NB4 (cell line): ENCODE measurements at places on chromosomes 7 and 10.

DNA sequence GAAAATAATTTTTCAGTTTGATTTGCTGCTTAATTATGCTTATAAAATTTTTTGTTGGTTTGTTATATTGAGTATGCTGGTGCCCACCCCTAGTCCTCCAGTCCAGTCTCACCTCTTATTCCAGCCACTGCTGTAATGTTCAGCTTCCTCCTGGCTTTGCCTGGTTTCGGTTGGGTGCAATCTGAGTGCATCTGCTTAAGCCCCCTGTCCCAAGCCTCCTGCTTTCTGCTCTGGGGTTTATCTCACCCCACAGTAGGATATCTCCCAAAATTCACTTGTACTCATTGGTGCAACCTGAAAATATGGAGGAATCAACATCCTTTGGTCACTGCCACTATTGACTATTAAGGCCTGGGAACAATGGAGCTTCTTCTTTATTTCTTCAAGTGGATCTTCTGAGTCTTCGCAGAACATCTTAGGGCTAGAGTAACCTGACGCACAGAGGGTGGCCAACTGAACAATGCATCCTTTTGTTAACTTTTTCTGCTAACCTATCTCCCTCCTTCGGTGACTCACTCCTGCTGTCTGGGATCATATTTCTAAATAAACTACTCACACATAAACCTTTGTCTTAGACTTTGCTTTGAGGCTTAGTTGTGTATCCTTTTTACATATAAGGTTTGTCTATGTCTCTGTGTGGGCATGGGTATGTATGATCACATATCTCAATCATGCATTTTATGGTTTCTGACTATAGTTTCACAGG lies 19.1 kb upstream of the SOSTDC1 start:
- no peak for DNase-seq

DNA sequence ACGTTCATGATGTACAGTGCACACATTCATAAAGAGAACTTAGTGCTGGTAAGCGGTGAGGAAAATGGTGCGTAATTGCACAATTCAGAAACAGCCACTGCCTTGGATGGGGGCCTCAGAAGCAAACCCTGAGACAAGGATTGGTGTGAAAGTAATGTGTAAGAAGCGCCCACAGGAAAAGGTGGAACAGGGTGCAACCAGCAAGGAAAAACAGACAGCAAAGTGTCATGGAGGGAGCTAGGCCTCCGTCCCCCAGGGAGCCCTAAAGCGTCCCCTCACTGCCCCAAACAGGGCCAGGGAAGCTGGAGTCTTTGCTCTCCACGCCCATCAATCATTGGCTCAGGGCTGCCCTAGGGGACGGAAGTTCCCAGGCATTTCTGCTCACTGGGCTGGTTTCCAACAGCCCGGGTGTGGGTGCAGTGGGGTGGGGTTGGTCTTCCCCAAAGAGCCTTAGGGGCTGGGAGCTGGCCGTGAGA lies 9.6 kb upstream of the C10orf105 start:
- peak; percentile 97 for DNase-seq

DNA sequence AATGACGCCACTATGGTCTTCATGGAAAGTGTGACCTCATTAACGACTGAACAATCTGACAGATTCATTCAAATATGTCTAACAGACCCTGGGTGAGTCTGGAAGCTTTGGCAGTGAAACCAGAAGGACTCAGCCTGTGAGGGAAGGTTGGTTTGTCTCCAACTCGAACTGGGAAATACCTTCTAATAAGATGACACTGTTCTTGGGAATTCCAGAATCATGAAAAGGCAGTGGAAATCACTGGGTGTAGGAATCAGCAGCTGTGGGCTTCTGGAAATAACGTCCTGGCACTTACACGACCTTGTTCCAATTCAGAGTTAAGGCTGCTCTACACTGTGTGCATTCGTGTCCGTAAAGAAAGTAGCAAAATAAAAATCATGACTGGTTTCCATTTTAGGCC lies 75.1 kb downstream of the DGKI start:
- DNase-seq = no peak

- DNase-seq = no peak
Measured at GRCh38 chr7:668139-668931, 58.2 kb upstream of the DNAAF5 start.

DNA sequence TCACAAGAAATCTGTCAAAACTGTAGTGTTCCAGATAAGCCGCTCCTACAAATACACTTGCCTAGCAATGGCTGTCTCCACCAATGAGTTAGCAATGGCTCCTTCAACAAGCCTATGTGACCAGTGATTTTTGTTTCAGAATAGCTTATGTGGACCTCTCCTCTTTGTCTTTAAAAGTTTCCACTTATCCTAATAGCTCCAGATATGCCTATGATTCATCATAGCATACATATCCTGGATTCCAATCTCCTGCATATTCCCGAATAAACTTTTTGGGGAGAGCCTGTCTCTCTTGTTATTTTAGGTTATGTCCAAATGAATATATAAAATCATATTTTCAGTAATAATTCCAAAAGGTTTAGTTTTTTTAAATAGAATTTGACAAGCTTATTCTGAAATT lies 510.6 kb downstream of the ARL4A start:
- DNase-seq = no peak

GRCh38 chr10:2620827-2621521 lies 446.4 kb upstream of the PFKP start:
- DNase-seq = peak; percentile 1

DNA sequence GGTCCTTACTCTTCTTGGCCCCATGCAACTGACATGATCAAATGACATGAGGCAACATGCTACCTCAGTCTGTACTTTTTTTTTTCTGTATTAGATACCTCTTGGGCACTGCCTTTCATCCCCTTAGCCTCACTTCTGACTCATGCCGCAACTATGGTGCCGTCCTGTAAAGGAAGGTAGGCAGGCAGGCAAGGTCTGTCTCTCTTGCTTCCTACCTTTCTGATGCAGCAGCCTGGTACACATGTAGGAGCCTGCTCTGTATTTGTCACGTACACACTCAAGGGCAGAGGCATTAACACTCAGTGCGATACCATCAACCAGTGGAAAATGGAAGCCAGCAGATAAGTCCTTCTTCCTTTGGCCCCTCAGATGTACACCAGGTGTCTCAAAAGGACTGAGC lies 146.7 kb downstream of the ATE1 start:
- DNase-seq = no peak

- DNase-seq = no peak
Measured at GRCh38 chr10:99582255-99582770, 37.9 kb downstream of the SLC25A28 start.

- no peak for DNase-seq
Measured at GRCh38 chr7:71645836-71646235, 513.9 kb downstream of the GALNT17 start.

DNA sequence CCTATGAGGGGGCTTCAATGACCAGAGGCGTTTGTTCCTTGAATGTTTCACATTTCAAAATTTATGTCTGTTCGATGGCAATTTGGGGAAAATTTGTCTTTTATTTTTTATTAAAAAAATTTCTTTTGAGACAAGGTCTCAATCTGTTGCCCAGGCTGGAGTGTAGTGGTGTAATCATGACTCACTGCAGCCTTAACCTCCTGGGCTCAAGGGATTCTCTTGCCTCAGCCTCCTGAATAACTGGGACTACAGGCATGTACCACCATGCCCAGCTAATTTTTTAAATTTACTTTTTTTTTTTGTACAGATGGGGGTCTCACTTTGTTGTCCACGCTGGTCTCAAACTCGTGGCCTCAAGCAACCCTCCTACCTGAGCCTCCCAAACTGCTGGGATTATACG lies 39.7 kb downstream of the OTUD1 start:
- DNase-seq = peak; percentile 57

- DNase-seq = no peak
Measured at GRCh38 chr7:119046068-119046467, 821.6 kb downstream of the ANKRD7 start.

GRCh38 chr7:147013825-147014224 lies 897.2 kb downstream of the CNTNAP2 start:
- DNase-seq = no peak

GRCh38 chr10:75202321-75203045 lies 8.1 kb upstream of the VDAC2 start:
- DNase-seq = no peak

DNA sequence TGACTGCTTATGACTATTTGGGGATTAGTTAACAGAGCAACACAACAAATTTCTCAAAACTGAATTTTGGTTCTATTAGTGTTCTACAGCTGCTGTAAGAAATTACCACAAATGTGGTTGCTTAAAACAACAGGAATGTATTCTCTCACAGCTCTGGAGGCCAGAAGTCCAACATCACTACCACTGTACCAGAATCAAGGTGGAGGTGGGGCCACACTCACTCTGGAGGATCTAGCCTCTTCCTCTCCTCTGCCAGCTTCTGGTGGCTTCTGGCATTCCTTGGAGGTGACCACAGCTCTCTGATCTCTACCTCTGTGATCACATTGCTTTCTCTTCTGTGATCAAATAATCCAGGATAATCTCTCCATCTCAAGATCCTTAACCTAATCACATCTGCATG lies 194.7 kb upstream of the BMPER start:
- no peak for DNase-seq

GRCh38 chr10:118667732-118668131 lies 72.3 kb upstream of the PRLHR start:
- no peak for DNase-seq

GRCh38 chr10:35661236-35661635 lies 19.1 kb upstream of the FZD8 start:
- DNase-seq = no peak

- DNase-seq = no peak
Measured at GRCh38 chr7:108270385-108271015, 140.3 kb upstream of the LAMB4 start.

DNA sequence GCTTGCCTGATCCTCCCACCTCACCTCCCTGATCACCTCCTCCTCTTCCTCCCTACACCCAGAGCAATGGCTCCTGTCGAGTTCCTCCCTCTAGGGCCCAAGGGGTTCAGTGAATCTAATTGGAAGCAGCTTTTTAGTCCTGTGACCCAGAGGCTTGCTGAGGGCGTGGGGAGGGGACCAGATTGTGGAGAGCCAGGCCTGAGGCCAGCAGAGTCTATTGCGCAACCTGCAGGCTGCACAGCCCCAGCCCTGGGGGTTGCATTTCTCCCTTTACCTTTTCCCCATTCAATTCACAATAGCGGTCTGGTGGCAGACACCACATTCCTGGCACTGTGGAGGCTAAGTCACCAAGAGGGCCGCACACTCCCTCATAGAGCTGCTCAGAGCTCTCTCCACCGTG lies 32.5 kb downstream of the GHRHR start:
- peak; percentile 88 for DNase-seq

DNA sequence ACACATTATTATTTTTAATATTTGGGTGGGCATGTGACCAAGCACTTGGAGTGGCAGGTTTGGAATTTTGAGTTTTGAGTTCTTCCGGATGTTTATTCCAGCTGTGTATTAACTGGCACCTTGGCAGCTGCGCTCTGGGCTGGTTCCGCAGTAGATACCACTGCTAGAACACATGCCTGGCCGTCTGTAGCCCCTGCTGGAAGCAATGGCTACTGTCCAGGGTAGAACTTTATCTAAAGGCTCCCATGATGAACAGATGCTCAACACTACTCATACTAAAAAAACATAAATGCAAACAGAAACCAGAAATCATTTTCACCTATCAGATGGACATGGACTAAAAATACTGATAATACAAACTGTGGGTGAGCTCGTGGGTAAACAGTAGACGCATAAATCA lies 19.4 kb upstream of the SH3PXD2A start:
- no peak for DNase-seq

- DNase-seq = no peak
Measured at GRCh38 chr10:117071286-117072050, 66.5 kb upstream of the SHTN1 start.

GRCh38 chr10:123585477-123586445 lies 80.4 kb upstream of the GPR26 start:
- no peak for DNase-seq

DNA sequence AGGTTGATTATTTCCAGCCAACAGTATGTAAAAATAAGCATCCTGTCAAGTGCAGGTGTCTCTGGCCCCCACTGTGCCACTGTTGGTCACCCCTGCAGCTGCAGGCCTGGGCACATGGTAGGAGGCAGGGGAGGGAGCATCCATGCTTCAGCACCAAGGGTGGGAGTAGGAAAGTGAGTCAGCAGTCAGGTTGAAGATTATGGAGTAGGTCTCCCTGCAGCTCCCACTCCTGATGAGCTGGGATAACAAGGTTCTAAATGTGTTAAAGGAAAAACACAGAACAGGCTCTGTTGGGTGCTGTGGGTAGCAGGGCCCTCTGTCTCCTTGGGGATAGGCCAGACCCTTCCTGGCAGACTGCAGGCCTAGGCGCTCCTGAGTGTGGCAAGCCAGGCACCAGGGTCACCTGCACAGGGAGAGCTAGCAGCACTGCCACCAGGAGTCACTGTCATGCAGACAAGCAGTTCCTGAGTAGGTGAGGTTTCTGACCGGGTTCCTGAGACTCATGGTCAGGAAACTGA lies 59.3 kb downstream of the NUDCD3 start:
- peak; percentile 21 for DNase-seq

DNA sequence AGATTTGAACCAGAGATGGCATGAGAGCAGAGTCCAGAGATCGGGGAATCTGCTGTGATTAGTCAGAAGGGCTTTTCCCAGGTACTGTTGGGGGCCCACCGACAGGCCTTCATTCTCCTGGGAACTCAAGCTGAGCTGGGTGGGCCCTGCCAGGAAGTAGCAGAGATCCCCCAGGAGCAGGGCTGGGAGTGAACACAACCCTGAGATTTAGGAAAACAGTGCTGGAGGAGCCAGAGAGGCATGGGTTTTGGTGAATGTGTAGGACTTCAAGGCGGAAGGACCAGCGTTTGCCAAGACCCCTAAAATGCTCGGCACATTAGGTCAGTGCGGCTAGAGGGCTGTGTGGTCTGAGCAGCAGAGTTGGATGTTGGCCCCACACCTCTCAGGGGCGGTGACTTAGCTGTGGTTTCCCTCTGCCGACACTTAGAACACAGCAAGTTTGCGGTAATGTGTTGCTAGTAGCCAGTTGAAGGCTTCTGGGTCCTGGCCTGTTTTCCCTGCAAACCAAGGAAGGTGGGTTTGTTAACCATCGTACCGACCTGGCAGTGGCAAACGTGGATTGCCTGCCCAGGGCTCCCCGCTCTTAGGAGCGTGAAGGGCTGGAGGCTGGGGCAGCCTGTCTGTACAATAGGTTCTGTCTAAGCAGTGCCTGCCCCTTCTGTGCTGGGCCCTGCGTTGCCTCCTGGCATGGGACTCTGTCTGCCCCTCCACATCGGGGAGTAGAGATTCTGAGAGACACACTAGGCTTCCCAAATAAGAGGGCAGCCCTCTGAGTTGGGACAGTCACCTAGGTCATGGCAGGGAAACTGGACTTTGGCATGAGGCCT lies 14.0 kb downstream of the NACAD start:
- DNase-seq = no peak

DNA sequence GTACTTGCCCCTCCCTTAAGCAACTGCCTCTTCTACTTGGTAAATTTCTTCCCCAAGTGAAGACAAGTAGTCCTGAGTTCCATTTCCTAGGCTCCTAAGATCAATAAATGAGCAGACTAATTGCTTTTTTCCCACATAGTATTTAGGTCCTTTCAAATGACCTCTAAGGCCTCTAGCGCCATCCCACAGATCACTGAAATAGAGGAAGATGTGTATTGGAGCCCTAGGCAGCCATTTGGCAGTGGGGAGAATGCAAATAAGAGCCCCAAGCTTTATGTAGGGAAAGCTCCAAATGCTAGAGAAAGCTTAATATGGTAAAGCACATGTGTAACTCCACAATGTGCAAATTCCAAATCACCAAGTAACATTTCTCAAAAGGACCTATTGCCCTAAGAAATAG lies 316.5 kb upstream of the PHF14 start:
- DNase-seq = no peak

GRCh38 chr7:100632951-100633717 lies 8.2 kb downstream of the TFR2 start:
- DNase-seq = peak; percentile 66
